ENCODE measurements at places on chromosomes 11 and 22.

DNA sequence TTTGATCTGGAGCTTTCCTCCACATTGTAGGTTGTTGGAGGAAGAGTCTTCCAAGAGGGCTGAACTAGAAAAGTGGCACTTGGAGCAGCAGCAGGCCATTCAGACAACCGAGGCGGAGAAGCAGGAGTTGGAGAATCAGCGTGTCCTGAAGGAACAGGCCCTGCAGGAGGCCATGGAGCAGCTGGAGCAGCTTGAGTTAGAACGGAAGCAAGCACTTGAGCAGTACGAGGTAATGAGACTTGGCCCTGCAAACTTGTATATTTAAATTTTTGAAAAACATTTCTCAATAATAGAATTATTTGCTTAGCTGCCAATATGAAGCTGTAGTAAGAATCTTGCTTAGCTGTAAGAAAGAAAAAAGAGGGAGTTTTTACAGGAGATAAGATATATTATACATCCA lies 84.0 kb downstream of the SWAP70 start:
- DNase-seq, result no peak

DNA sequence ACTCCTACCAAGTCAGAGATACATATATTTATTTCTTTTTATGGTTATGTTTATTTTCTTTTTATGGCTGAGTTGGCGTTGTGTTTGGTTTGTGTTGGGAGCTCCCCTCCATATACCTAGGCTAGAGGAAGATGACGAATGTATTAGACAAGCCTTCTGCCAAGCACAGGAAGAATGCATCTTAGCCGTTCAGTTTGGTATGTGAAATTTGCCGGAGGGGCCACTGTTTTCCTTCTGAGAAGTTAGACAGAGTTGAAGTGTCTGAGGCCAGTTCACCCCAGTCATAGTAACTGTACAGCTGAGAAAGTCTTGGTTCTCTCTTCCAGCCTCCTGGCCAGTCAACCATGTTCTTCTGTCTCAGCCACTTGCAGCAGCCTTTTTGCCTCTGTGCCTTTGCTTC lies 29.8 kb downstream of the TEAD1 start:
- no peak for DNase-seq

DNA sequence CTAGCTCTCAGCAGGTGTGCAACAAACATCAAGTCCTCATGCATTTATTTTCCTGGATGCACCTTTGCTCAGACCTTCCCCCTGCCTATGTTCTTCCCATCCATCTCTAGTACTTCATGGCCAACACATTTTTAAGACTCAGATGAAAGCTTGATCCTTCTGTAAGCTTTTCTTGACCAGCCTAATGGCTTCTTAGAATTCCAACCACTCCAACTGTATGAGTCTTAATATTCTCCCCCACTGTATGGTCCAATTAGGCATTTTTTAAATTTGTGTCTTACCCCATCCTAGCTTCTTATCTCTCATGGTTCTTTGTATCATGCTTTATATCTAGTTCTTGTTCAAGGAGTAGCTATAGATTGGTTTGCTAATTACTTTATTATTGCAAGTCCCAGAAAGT lies 44.8 kb downstream of the TENM4 start:
- DNase-seq, result no peak

- DNase-seq, result no peak
Observed at GRCh38 chr11:62842171-62842741, 2.9 kb upstream of the WDR74 start.

DNA sequence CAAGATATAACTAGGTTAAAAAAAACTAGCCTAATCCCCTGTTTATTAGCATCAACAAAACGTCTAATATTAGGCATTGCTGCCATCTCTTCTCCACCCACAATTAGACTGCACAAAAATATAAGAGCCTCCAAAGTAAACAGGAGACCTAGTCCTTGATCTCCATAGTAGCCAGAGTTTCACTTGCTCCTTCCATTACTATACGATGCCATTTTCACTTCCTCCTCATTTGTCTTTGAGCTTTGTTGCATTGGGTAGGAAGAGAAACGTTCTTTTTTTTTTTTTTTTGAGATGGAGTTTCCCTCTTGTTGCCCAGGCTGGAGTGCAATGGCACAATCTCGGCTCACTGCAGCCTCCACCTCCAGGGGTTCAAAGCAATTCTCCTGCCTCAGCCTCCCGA lies 42.3 kb upstream of the RDX start:
- no peak for DNase-seq

DNA sequence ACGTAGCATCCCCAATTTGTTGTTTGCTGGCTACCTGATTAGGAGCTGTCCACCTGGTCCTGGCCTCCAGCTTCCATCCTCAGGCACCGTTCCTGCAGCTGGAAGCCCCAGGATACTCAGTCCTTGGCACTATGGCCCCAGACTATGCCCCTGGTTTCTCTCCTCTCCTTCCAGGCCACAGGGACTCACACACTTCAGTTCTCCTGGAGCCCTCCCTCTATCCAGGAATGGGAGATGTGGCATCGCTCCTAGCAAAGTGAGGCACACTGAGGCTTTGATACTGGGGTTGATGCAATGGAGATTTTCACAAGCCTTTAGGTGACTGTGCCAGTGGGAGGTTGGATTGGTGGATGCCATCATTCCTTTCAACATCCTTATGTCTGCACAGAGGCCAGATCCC lies 142.8 kb upstream of the B3GAT1 start:
- no peak for DNase-seq

DNA sequence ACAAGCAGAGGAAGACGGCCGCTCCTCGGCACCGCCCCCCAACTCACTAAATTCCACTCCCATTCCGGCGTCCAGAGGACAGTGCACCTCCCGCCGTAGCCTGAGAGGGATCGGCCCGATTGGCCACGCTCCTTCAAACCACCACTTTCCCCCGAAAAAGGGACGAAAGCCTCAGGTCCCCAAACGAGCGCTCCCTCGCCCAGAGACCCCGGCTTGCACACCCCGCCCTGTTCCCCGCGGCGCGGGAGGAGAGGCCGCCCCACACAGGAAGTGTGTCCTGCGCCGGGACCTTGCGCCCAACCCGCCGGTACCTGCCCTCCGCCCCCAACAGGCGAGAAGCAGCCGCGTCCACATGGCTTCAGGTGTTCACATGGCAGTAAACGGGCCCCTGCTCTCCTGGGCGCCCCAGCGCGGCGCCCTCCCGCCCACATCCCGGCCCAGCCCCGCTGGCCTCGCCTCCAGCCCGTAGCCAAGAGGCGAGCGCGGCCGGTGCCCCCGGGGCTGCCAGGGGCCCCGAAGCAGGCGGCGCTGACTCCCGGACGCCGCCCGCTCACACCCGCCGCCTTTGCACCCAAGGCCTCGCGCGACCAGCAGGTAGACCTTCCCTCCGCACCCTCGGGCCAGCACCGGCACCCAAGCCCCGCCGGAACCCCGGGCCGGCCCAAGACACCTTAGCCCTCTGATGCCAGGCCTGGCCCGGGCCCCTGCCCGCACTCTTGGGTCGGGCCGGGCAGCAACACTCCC lies 849 bp downstream of the TCF20 start:
- no peak for DNase-seq

GRCh38 chr11:3119141-3119821 lies 45.8 kb downstream of the OSBPL5 start:
- DNase-seq, result no peak

DNA sequence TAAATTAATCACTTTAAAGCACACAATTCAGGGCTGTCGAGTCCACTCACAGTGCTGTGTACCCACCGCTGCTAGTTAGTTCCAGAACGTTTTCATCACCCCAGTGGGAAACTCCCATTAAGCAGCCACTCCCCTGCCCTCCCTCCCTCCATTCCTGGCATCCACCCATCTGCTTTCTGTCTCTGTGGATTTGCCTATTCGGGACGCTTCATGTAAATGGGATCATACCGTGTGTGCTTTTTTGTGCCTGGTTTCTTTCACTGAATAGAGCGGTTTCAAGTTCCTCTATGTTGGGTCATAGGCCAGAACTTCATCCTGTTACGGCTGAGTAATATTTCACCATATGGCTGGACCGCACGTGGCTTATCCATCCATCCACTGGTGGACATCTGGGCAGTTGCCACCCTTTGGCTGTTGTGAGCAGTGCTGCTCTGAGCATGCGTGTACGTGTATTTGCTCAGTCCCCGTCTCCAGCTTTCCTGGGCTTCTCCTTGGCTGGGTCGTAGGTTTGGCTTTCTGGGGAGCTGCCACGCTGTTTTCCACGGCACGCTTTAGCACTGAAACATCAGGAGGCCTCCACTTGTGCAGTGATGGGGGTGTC lies 30.1 kb downstream of the ARHGAP8 start:
- DNase-seq, result no peak

DNA sequence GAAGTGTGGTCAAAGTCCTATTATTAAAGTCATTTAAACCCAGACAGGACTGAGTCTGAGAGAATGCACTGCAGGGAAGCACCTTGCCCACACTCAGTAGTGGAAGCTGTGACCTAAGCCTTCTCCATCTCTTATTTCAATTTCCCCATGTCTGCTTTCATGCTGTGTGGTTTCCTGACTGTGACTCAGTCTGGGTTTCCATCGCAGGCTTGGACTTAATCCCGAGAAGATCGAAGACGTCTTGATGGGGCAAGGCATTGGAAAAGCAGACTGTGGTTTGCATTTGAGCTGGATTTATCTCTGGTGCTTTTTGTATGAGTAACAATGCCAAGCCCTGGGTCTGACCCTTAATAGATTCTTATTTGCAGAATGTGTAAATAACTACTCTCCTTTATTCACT lies 238.9 kb downstream of the NTM start:
- no peak for DNase-seq

DNA sequence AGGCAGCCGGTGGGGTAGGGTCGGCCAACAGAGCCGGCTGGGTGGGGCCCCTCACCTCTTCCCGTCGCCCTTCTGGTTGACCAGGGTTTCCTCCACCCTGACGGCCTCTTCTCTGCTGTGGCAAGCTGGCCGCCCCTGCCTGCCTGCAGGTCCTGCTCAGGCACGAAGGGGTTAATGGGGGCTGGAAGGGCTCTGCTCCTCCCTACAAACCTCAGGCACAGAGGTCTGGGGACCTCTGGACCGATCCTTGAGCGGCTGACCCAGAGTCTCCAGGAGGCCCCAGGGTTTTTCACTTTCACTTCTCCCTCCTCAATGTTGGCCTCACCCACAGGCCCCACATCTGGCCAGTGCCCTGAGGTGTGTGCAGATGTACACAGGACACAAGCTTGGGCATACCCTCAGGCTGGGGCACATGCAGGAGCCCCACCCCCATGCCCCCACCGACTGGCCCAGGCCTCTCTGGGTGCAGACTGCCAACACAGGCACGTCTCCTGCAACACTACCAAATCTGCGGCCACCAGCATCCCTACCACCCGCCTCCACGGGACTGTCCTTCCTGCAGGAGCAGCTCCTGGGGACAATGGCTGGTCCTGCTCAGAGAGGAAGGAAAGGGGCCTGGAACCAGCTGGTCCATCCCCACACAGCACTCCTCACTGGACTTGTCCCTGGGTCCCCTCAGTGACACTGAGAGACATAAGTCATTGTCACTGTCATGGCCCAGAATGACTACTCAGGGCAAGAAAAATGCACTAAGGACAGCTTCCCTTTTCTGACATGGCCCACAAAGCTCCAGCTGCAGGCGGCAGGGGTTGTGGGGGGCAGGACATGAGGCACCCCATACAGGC lies 3.2 kb upstream of the TBX1 start:
- no peak for DNase-seq

GRCh38 chr11:97963528-97964331 lies 1057.0 kb upstream of the CNTN5 start:
- DNase-seq, result no peak

GRCh38 chr11:78032090-78032489 lies 9.0 kb upstream of the KCTD14 start:
- DNase-seq, result no peak

GRCh38 chr11:26522912-26523610 lies 49.0 kb downstream of the MUC15 start:
- DNase-seq, result no peak

GRCh38 chr11:6233984-6234386 lies 451 bp downstream of the FHIP1B start:
- DNase-seq, result no peak

DNA sequence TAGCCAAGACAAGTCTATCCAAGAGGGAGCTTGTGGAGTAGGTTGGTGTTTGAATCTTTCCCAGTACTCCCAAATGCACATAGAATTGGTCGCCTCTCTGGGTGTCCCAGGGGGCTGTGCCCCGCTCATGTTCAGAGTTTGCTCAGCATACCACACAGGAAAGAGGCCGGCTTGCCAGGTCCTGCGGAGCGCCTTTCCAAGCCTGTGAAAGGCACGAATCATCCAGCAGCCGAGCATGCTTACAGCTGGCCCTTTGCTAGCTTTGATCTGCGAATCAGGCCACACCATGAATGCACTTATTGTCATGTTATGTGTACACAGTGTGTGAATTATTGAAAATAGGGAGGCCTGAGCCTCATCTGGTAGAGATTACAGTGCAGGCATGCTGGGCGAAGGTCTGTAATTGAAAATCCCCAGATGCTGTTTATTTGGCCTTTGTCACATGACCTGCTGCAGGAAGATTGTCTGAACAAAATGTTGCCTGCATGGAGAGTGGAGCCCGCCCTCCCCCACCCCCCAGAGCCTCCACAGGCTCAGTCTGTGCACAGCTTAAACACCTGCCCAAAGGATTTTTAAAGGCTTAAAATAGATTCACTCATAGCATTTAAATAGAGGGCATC lies 163.3 kb upstream of the RASSF10 start:
- DNase-seq, result peak; percentile 49

DNA sequence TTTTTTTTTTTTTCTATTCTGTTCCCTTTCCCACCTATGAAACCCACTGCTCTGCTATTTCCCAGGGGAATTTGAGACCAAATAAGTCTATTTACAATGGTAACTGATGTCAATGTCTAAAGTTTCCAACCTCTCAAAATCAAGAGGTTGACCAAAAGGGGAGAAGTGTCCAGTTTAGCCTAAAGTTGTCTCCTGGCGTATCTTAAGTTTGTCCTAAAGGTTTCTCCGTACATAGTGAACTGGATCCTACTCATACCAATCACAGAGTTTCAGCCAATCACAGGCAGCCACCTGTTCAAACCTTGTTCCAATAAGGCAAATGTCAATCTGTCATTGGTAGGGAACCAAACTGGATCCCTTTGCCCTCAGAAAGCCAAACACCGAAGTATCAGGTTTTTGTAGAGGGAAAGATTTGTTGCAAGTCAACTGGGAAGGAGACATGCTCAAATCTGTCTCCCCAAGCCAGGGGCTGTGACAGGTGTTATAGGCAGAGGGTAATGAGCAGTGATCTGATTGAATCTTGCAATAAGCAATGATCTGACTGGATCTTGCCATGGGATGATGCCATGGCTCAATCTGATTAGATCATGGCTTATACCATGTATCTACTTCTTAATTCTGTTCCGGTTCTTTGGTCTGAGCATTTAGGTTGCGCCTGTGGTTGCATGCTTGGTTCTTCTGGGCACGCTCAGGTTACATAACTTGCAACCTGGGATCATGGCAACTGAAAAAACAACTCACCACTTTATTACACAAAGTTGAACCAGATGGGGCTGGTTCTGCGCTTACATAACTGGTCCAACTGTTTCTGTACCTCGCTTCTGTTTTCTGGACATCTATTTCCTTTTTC lies 1.1 kb upstream of the VPS37C start:
- no peak for DNase-seq

- DNase-seq, result no peak
Observed at GRCh38 chr11:27898166-27898565, 197.9 kb upstream of the BDNF start.

Measured in globus pallidus (tissue), 1 donor.